ENCODE measurements at places on chromosomes 2 and 18. TPM values are rescaled to one million over a fixed set of nuclear protein-coding genes. Genes with fewer than 3 reads are reported as not detected.

GALM gene
- 5.5 TPM for total RNA-seq

NT5DC4 gene
- total RNA-seq: not detected

TLK1 gene
- 40.8 TPM for total RNA-seq

MYOM1 gene
- total RNA-seq: 10.4 TPM

ESPNL gene
- 0.23 TPM for total RNA-seq

MIB1 gene
- 90.2 TPM for total RNA-seq

PLGLB1 gene
- 7.4 TPM for total RNA-seq

CAPN14 gene
- total RNA-seq: 0.69 TPM

SOS1 gene
- 36.0 TPM for total RNA-seq

NBEAL1 gene
- 42.7 TPM for total RNA-seq

ERFE gene
- 1.2 TPM for total RNA-seq

LIMS2 gene
- total RNA-seq: 4.4 TPM

TUBA4B gene
- 1.2 TPM for total RNA-seq

POTEJ gene
- total RNA-seq: 0.46 TPM

TTR gene
- total RNA-seq: 410 TPM

ST8SIA3 gene
- 53.5 TPM for total RNA-seq

KCNE4 gene
- total RNA-seq: 2.5 TPM

LYG2 gene
- total RNA-seq: not detected

GTF2A1L gene
- 0.69 TPM for total RNA-seq

GAREM2 gene
- 17.3 TPM for total RNA-seq

PAX3 gene
- total RNA-seq: 0.69 TPM
